ENCODE measurements at places on chromosomes 13 and 19.

DNA sequence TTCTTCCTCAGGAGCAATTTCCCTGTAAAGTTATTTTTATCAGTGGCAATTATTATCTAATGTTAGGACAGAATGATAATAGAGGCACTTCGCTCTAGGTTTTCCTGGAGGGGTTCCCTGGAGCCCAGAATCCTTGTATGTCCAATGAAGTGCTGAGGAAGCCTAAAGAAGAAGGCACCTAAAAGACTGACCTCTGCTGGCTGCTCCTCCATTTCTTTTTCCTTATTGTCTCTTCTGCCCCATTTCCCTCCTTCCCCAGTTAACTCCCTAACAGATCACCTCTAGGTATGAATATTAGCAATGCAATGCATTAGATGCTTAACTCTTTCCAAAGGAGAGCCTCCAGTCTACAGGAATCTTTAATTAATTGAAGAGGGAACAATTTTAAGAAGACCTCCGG is 985.4 kb downstream of the DIAPH3 start:
- no peak for DNase-seq

- DNase-seq: peak; percentile 59
Observed at GRCh38 chr19:16185768-16186123, 536 bp downstream of the FAM32A start.

DNA sequence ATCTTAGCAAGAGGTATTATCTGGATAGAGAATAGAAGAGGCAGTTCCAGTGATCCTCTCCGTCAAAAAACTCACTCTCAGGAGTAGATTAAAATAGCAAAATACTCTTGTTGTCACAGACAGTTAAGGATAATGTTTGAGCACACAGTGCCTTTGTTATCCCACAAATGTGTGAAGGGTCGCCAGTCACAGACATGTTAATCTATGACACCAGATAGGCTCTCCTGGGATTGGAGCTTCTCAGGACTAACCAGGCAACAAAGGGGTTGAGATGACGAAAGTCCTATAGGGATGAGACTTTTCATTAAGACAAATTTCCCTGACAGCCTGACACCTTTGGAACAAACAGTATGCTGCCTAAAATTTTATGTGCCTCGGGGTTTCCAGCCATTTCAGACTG is 1947.1 kb downstream of the OLFM4 start:
- DNase-seq: no peak

DNA sequence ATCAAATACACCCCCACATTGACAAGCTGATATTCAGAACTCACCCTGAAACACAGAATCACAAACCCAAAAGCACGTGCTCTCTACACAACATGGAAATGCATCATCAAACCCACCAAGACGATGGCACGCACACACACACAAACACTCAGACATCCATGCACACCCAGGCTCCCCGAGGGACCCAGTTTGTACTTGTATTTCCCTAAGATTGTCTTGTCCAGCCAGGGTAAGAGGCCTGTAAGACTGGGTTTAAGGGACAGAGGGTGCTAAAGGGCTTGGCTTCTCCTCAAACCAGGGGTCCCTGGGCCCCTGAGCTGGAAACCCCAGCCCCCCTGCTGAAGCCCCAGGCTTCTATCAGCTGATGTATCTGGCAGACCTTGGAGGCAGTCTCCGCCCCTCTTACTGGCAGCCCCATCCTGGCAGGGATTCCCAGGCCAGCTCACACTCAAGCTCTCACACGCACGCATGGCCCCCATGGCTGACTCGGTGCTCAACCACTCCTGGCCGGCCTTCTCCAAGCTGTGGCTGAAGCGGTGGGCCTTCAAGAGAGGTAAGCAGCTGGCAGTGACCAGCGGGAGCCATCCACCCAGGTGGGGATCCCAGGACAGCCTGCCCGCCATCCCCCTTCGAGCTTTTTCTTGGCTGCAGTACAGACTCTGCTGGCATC is 6.5 kb downstream of the ARHGEF18 start:
- DNase-seq: no peak

DNA sequence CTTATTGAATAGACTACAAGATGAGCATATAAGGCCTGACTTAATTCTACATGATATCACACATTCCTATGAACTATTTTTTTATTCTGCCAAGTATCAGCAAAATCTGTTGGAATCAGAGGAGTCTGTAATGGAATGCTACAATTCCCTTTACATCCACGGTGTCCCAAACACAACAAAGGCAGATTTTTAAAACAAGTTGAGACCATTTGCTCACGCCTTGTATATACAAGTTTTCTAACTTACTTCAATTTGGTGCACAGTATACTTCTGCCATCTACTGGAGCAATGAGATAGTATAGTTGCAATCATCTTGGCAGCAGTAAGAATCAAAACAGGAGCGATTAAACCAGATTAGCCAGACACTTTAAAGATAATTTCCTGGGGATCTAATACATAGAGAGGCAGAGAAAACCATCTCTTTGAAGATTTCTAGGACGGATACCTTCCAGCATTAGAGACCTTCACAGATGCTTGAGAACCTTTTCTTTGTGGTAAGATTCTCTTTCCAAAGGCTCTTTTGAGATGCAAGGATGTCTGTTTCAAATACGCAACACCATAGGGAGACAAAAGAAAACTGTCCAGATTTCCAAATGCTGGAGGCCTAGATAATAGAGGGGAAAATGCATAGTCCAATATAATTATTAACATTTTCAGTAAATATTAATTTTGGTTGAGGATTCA is 302.0 kb upstream of the MIR17HG start:
- no peak for DNase-seq
